ENCODE measurements at places on chromosomes 1 and 21. TPM values are rescaled to one million over a fixed set of nuclear protein-coding genes. Genes with fewer than 3 reads are reported as not detected.

Gene TTC39A
- total RNA-seq = 2.1 TPM

Gene LORICRIN
- total RNA-seq = not detected

Gene NRDC
- total RNA-seq = 83.0 TPM

Gene RIPK4
- total RNA-seq = under 0.01 TPM

Gene ARTN
- total RNA-seq = not detected

Gene CRYBG2
- not detected for total RNA-seq

Gene TRPM2
- 1.6 TPM for total RNA-seq

Gene SPATA45
- 1.6 TPM for total RNA-seq

Gene HPCAL4
- total RNA-seq = 0.52 TPM

Gene HHIPL2
- total RNA-seq = under 0.01 TPM

Gene SELE
- 1.6 TPM for total RNA-seq

Gene MFSD2A
- total RNA-seq = 1.0 TPM

Gene CAPN9
- under 0.01 TPM for total RNA-seq

Gene KIF26B
- total RNA-seq = 0.52 TPM

Gene IGSF5
- 0.52 TPM for total RNA-seq

Gene BRINP3
- total RNA-seq = 3.7 TPM

Gene TNFRSF25
- 3.7 TPM for total RNA-seq

Gene LRP8
- total RNA-seq = 1.6 TPM

Gene KRTAP13-2
- not detected for total RNA-seq

Gene TMEM52
- total RNA-seq = 21.9 TPM

Gene C1orf185
- not detected for total RNA-seq

Gene TMEM9
- 50.1 TPM for total RNA-seq

Gene PRDX6
- 304 TPM for total RNA-seq

Gene CHD5
- total RNA-seq = not detected

Gene KRTAP21-2
- total RNA-seq = not detected
